ENCODE measurements at places on chromosomes 11 and 22.

DNA sequence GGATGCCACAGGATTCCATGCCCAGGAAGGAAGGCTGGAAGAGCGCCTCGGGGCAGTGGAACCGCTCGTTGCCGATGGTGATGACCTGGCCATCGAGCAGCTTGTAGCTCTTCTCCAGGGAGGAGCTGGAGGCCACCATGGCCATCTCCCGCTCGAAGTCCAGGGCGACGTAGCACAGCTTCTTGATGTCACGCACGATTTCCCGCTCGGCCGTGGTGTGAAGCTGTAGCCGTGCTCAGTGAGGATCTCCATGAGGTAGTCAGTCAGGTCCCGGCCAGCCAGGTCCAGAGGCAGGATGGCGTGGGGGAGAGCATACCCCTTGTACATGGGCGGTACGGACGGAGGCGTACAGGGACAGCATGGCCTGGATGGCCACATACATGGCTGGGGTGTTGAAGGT is 17.9 kb upstream of the EP300 start:
- DNase-seq = no peak

GRCh38 chr11:130763087-130763980 is 152.9 kb downstream of the SNX19 start:
- DNase-seq = no peak

- no peak for DNase-seq
Measured at GRCh38 chr22:41834005-41834944, 1.4 kb downstream of the SREBF2 start.

- no peak for DNase-seq
Measured at GRCh38 chr11:121024989-121025388, 1.1 kb downstream of the TBCEL start.

DNA sequence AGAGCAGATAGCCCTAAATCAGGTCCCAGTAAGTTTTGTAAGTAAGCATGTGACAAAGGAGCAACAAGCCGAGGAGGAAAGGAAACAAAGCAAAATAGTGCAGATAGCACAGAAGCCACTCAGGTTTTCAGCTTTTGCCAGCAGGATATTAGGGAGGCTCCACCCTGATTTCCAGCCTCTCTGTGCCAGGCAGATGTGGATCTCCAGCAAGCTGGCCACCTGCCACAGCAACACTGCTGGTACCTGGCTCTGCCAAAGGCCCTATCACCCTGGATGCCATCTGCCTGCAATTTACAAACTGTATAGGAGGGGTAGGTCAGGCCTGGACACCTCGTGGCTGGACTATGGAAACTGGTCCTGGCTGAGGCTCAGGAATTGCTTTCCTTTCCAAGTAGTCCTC is 12.2 kb upstream of the NNMT start:
- DNase-seq = no peak

Data from immature natural killer cell (primary cell).